ENCODE measurements at places on chromosomes 11 and 22. TPM values are rescaled to one million over a fixed set of nuclear protein-coding genes. Genes with fewer than 3 reads are reported as not detected.
A peak's percentile ranks its signal among the peaks of the same experiment; 100 is the strongest.

The NRIP3 gene
- total RNA-seq = 4.6 TPM

The PICK1 gene
- 29.9 TPM for total RNA-seq

The SLC37A2 gene
- 3.2 TPM for total RNA-seq

The NXPE1 gene
- total RNA-seq = not detected

The LMO2 gene
- 2.8 TPM for total RNA-seq

The CREB3L1 gene
- not detected for total RNA-seq

The GRK2 gene
- 482 TPM for total RNA-seq

The TMEM191B gene
- 8.5 TPM for total RNA-seq

GRCh38 chr11:92383430-92383829 lies 158.8 kb downstream of the FAT3 start:
- DNase-seq = no peak
- H3K27ac ChIP-seq = no peak overlapping the region
- H3K4me3 ChIP-seq = no peak overlapping the region
- H3K27me3 ChIP-seq = no peaks in the 10 kb centered on the region
- no peaks in the 10 kb centered on the region for H3K36me3 ChIP-seq

DNA sequence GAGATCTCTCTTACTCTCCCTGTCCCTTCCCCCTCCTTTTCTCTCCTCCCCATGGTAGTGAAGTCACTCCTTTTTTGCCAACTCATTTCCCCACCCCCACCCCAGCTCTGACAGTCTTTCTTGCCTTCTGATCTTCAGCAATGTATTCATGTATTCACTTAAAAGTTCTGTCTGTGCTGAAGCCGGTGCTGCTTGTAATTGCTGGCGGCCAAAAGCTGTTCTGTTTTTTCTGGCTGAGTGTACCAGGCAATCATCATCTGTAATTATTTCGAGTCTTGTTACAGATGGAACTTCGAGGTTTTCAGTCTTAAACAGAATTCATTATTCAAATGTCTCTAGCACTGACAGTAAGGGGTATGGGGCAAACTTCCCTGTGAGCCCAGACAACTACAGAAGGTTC lies 99.5 kb downstream of the SPATA19 start:
- no peaks in the 10 kb centered on the region for H3K27me3 ChIP-seq
- no peak for DNase-seq
- H3K36me3 ChIP-seq = no peaks in the 10 kb centered on the region
- H3K4me3 ChIP-seq = no peak overlapping the region

- H3K36me3 ChIP-seq = no peaks in the 10 kb centered on the region
- no peaks in the 10 kb centered on the region for H3K27me3 ChIP-seq
- H3K27ac ChIP-seq = no peak overlapping the region
- DNase-seq = no peak
These were observed 4.8 kb upstream of the MRTFA start for GRCh38 chr22:40641269-40641668.

- H3K4me1 ChIP-seq = peaks cover 26% of the 10 kb centered on the region
- no peaks in the 10 kb centered on the region for H3K36me3 ChIP-seq
- DNase-seq = no peak
- no peak overlapping the region for H3K4me3 ChIP-seq
These were observed 670 bp downstream of the RASD2 start for GRCh38 chr22:35541254-35541748.

GRCh38 chr11:117843666-117844484 lies 19.3 kb upstream of the FXYD2 start:
- peak; percentile 78 for DNase-seq
- peaks cover 17% of the 10 kb centered on the region for H3K4me1 ChIP-seq
- H3K27ac ChIP-seq = no peak overlapping the region
- no peaks in the 10 kb centered on the region for H3K36me3 ChIP-seq
- no peaks in the 10 kb centered on the region for H3K27me3 ChIP-seq

GRCh38 chr22:25564320-25564978 lies at the start of gene GRK3:
TSS of gene GRK3 (plus strand) at chr22:25564675. CDS start at chr22:25565041, 366 bp downstream.
- H3K36me3 ChIP-seq = no peaks in the 10 kb centered on the region
- peak within 1 kb of the TSS; percentile 78 for H3K27ac ChIP-seq
- DNase-seq = peak; percentile 17
- no peaks in the 10 kb centered on the region for H3K27me3 ChIP-seq
- H3K4me1 ChIP-seq = peaks cover 16% of the 10 kb centered on the region

- no peak for DNase-seq
- no peaks in the 10 kb centered on the region for H3K27me3 ChIP-seq
- H3K4me1 ChIP-seq = no peaks in the 10 kb centered on the region
- no peaks in the 10 kb centered on the region for H3K36me3 ChIP-seq
These were observed 572.9 kb downstream of the NTM start for GRCh38 chr11:131943295-131943694.

DNA sequence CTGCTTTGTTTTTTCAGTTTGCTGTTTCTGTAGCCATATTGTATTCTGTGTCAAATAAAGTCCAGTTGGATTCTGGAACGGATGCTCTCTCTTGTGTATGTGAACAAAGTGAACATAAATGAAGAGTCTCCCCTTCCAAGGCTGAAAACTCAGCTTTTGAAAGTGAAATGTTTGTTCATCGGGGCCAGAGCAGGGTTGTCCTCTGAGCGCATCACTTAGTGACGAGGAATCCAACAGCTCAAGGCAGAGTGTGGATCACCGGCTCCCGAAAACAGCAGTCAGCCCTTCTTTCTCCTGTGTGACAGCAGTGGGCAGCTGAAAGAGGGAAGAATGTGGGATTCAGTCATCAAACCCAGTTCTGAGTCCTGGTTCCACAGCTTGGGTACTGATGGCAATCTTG lies 21.4 kb downstream of the RBX1 start:
- no peak overlapping the region for H3K4me3 ChIP-seq
- no peaks in the 10 kb centered on the region for H3K27me3 ChIP-seq
- no peak for DNase-seq
- no peak overlapping the region for H3K27ac ChIP-seq
- H3K36me3 ChIP-seq = peaks cover 31% of the 10 kb centered on the region

GRCh38 chr11:80636999-80637398 lies 1196.2 kb upstream of the TENM4 start:
- H3K27ac ChIP-seq = no peak overlapping the region
- no peaks in the 10 kb centered on the region for H3K36me3 ChIP-seq
- no peak for DNase-seq
- no peaks in the 10 kb centered on the region for H3K27me3 ChIP-seq

- no peaks in the 10 kb centered on the region for H3K36me3 ChIP-seq
- no peak for DNase-seq
- H3K4me3 ChIP-seq = no peak overlapping the region
- H3K4me1 ChIP-seq = no peaks in the 10 kb centered on the region
- no peak overlapping the region for H3K27ac ChIP-seq
- H3K27me3 ChIP-seq = no peaks in the 10 kb centered on the region
These were observed 1078.7 kb downstream of the BRD1 start for GRCh38 chr22:48748860-48749554.

- H3K27me3 ChIP-seq = no peaks in the 10 kb centered on the region
- no peak overlapping the region for H3K4me3 ChIP-seq
- H3K4me1 ChIP-seq = no peaks in the 10 kb centered on the region
- H3K27ac ChIP-seq = no peak overlapping the region
- no peaks in the 10 kb centered on the region for H3K36me3 ChIP-seq
These were observed 59.8 kb upstream of the NAV2 start for GRCh38 chr11:19652623-19653375.

GRCh38 chr11:130308886-130309285 lies 5.8 kb downstream of the ZBTB44 start:
- H3K4me3 ChIP-seq = no peak overlapping the region
- no peaks in the 10 kb centered on the region for H3K36me3 ChIP-seq
- H3K27ac ChIP-seq = no peak overlapping the region
- H3K4me1 ChIP-seq = peaks cover 3% of the 10 kb centered on the region

DNA sequence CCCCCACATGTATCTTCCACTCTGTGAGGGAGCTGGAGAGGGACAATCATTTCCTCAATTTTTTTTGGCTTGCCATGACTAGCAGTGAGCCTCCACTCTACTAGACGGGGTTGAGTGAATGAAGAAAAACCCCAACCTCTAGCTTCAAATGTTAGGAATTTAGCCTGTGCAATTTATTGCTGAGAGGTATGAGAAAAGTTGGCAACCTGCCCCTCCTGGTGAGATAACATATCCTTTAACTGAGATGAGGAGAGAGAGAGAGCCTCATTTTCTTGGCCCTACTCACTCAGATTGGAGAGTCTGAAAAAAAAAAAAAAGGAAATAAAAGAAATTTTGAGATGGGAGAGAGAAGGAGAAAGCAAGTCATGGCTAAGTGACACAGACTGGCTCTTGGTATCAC lies 218.2 kb upstream of the CARD18 start:
- no peak overlapping the region for H3K4me3 ChIP-seq
- no peak overlapping the region for H3K27ac ChIP-seq
- no peaks in the 10 kb centered on the region for H3K27me3 ChIP-seq
- no peaks in the 10 kb centered on the region for H3K4me1 ChIP-seq
- H3K36me3 ChIP-seq = no peaks in the 10 kb centered on the region

DNA sequence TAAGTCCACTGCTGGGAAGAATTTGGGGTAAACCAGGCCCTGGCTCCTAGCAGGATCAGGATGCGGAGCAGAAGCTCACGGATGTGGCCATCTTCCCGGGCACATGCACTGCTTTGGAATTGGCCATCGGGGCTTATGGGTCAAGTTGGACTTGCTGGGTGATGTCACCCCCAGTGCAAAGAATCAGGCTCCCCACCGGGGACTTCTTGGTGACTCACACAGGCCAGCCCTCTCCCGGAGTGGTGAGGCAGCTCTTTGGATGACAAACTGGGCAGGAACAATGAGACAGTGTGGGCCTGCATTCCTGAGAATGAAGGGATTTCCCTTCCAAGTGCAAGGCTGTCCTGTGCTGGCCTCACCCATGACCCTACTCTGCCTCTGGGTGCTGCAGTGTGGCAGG lies 128.8 kb upstream of the ANO1 start:
- DNase-seq = no peak
- no peaks in the 10 kb centered on the region for H3K36me3 ChIP-seq
- H3K4me3 ChIP-seq = no peak overlapping the region

- H3K4me1 ChIP-seq = no peaks in the 10 kb centered on the region
- no peaks in the 10 kb centered on the region for H3K27me3 ChIP-seq
- H3K4me3 ChIP-seq = no peak overlapping the region
- DNase-seq = no peak
- no peaks in the 10 kb centered on the region for H3K36me3 ChIP-seq
- no peak overlapping the region for H3K27ac ChIP-seq
These were observed 6.0 kb upstream of the MS4A6E start for GRCh38 chr11:60321051-60321450.

- no peak overlapping the region for H3K27ac ChIP-seq
- H3K27me3 ChIP-seq = peaks cover 2% of the 10 kb centered on the region
- H3K4me1 ChIP-seq = no peaks in the 10 kb centered on the region
- no peak for DNase-seq
- H3K4me3 ChIP-seq = no peak overlapping the region
- no peaks in the 10 kb centered on the region for H3K36me3 ChIP-seq
These were observed 7.9 kb upstream of the OR56B4 start for GRCh38 chr11:6099577-6099976.

Data from natural killer cell (primary cell).